ENCODE measurements at places on chromosomes 6 and 20. TPM values are rescaled to one million over a fixed set of nuclear protein-coding genes. Genes with fewer than 3 reads are reported as not detected.

PRICKLE4 gene
- total RNA-seq, result not detected

EPHA7 gene
- not detected for total RNA-seq

OTOR gene
- not detected for total RNA-seq

NT5E gene
- 280 TPM for total RNA-seq

NUDT3 gene
- 42.4 TPM for total RNA-seq

VSTM2L gene
- 2.5 TPM for total RNA-seq

SLC22A16 gene
- total RNA-seq, result 0.36 TPM

MDN1 gene
- total RNA-seq, result 21.4 TPM

CDH26 gene
- total RNA-seq, result under 0.01 TPM

FAM83B gene
- under 0.01 TPM for total RNA-seq

GJA1 gene
- total RNA-seq, result 1,360 TPM

SLPI gene
- 2.1 TPM for total RNA-seq

CCM2L gene
- not detected for total RNA-seq

SMLR1 gene
- not detected for total RNA-seq

STMND1 gene
- not detected for total RNA-seq

POU3F2 gene
- not detected for total RNA-seq

LKAAEAR1 gene
- total RNA-seq, result not detected

TCF19 gene
- total RNA-seq, result 5.9 TPM

DNAH8 gene
- 0.36 TPM for total RNA-seq

CUL7 gene
- total RNA-seq, result 46.9 TPM

GINS1 gene
- total RNA-seq, result 2.4 TPM

MCHR2 gene
- not detected for total RNA-seq

WFDC5 gene
- not detected for total RNA-seq

EFCAB8 gene
- total RNA-seq, result 1.4 TPM

PI3 gene
- total RNA-seq, result not detected

NKX2-2 gene
- not detected for total RNA-seq

ULBP3 gene
- total RNA-seq, result 11.2 TPM

LAMA2 gene
- total RNA-seq, result 3.5 TPM

ZNF512B gene
- total RNA-seq, result 14.5 TPM

Data from osteoblast (primary cell).